ENCODE measurements at places on chromosomes 4 and X.

GRCh38 chrX:47460561-47460960 lies 22.5 kb downstream of the ZNF41 start:
- DNase-seq = no peak

DNA sequence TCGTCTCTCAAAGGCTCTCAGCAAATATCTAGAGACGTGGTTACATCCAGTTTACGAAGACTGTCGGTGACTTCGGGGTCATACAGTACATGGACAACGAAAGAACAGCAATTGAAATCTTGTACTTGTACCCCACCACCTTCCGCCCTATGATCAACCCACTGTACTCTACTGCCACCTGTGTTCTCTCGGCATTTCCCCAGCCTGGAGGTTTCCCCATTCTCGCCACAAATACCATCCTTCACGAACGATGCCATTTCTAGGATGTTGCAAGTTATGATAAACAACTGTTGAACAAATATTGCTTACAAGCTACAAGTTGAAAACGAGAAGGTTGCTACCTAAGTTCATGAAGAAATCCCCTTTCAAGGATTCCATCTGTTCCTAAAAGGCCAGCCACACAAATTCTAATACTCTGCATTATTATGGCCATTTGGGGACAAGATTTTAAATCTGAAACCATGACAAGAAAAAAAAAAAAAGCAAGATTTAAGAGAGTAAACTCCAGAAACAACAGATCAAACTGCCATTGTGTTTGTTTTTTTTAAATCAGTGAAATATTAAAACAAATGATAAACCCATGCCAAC lies 1.6 kb downstream of the APBB2 start:
- DNase-seq = peak; percentile 41

GRCh38 chr4:123191728-123192127 lies 204.9 kb upstream of the SPRY1 start:
- no peak for DNase-seq

GRCh38 chrX:69028006-69028760 lies 137.1 kb downstream of the PJA1 start:
- no peak for DNase-seq

GRCh38 chr4:155559915-155560314 lies 106.7 kb upstream of the GUCY1A1 start:
- DNase-seq = no peak

DNA sequence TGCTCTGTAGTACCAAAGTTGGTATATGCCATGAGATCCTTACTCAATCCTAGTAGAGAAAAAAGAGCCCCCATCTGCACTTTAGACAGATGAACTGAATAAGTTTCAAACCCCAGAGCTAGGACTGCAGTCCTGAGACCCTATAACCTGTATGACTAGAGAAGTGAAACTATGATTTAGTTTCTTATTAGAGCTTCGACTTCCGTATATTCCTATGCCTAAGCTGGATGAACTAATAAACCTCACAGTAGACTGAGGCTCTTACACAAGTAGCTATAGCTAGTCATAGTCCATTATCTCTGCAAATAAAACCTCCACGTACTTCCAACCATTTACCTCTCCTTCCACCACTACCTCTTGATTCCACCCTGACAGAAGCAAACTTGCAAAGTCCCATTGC lies 6.3 kb upstream of the OTUD4 start:
- DNase-seq = no peak

GRCh38 chr4:165684177-165684805 lies 188.7 kb upstream of the TLL1 start:
- DNase-seq = no peak

DNA sequence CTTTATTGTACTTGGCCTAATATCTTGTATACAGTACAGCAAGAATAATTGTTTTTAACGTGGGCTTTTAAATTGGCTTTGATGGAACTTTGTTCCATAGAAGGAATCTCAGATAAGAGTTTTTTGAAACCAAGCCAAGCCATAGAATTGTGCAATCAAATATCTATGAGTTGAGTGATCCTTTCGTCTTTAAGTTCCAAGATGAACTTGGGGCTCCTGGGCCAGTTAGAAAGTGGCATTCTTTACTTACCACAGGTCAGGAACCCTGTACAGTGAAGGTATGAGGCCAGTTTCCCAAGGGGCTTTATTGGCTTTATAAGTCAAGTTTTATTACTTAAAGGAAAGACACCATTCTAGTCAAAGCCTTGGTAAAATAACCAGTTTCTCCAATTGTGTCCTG lies 2104.2 kb downstream of the PCDH7 start:
- no peak for DNase-seq

DNA sequence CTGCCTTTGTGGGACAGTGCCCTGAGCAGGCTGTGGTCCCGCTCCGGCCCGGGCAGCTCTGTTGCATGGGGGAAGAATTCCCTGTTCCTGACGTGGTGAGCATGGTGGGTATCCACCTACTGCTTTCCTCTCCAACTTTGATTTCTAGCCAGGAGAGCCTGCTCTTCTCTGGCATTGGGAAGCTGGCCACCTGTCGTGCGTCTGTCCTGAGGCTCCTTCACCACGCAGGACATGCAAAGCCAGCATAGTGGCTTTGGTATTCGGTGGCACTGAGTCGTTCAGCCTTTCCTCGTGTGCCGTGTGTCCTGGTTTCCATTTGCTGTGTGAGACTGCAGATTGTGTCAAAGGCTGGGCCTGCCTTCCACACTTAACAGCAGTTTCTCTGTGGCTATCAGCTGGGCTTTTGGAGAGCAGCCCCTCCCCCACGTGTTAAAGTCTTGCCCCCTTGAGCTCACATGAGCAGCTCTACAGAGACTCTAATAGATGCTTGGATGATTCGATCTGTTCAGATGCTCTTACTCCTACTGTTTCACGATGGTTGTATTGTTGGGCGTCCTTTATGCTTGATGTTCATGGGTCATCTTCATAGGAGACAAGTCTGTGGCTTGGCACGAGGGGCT lies 46.3 kb upstream of the CLCN4 start:
- no peak for DNase-seq

DNA sequence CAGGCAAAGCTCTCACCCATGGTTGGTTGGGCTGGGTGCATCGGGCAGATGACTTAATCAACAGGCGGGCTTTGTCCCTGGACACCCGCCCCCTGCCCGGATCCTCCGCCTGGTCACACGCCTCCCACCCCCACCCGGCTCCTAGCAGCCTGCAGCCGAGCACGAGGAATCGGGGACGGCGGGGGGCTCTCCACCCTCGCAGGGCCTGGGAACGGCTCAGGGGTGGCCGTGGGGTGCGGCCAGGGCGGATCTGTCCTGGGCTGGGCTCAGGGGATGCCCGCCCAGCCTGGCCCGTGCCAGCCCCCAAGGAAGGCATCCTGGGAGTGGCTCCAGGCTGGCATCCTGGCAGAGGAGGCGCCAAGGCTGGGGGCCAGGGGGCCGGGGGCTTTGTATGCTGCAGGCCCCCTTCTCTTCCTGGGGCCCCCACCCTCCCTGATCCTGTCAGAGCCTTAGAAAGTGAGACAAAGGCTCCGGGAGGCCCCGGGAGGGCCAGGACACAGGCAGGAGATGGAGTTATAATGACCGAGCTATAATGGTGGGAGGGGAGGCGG lies 32.5 kb upstream of the FGFR3 start:
- DNase-seq = no peak

GRCh38 chrX:19840899-19841648 lies 46.3 kb downstream of the SH3KBP1 start:
- DNase-seq = no peak

- DNase-seq = no peak
These were observed 381.0 kb upstream of the TRAM1L1 start for GRCh38 chr4:117466388-117466787.

DNA sequence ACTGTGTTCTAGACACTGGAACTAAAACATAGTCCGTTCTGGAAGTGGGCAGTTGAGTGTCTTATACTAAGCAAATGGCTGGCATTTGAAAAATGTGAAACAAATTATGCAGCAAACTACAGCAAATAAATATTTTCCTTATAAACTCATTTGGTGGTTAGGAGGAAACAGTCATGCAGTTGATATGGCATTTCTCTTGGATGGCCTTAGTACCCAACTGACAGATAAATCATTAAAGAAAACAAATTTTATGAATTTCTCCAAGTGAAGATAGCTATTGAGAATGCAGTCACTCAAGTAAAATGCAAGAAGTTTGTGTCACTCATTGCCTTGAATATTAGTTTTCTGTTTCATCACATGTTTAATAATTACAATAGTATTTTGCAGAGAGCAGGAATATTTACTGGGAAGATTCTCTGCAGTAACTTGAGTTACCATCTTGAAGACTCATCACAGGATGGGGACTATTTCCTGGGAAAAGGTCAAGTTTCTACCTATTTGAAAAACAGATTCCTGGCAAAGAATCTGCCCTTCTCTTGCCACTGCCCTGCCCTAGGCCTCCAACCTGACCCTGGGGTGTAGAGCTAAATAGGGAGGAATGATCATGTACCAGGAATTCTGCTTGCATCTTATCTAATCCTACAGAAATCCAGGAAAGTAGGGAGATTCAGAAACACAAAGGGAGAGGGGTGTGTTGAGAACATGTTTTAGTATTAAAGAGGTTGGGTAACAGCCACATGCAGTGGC lies 105.9 kb downstream of the SH3RF1 start:
- no peak for DNase-seq

DNA sequence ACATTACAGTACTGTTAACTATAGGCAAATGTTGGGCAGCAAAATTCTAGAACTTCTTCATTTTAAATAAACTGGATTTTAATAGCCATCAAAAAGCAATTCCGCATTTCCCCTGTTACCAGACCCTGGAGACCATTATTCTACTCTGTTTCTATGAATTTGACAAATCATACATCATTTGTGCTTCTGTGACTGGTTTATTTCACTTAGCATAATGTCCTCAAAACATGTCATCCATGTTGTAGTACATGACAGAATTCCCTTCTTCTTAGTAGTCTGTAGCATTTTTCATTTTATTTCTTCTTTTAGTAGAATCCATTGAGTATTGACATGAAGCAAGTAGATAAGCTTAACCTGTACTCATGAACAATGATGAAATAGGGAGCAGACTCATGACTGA lies 59.4 kb upstream of the PPP4R3C start:
- DNase-seq = no peak

- no peak for DNase-seq
These were observed 171.8 kb downstream of the HNRNPD start for GRCh38 chr4:82201805-82202641.

DNA sequence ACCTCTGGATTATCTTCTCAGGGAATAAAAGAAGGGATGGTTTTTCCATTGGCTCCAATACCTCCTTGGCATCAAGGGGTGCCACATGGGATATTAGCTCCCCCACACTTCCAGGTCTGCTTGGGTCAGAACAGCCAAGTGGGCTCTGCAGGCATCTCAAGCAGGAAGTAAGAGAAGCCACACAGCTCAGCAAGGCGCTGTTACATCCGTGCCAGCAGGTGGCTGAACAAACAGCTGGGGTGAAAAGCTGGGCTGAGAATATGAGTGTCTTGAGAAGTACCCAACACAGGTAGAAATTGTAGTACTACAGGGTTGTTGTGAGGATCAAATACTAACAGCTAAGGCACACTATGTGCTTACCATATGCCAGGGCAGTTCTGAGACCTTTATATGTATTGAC lies 76.7 kb upstream of the TMEM150C start:
- no peak for DNase-seq

DNA sequence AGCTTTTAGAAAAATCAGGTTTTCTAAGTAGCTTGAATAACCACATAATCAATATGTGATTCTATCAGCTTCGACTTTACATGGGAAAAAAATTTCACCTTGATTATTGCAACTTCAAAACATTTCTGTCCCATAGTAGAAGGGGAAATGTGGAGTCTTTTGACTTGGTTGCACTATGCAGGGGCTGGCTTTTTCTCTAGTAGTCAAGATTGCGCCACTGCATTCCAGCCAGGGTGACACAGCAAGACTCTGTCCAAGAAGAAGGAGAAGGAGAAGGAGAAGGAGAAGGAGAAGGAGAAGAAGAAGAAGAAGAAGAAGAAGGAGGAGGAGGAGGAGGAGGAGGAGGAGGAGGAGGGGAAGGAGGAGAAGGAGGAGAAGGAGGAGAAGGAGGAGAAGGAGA lies 84.9 kb downstream of the MAML3 start:
- peak; percentile 64 for DNase-seq

DNA sequence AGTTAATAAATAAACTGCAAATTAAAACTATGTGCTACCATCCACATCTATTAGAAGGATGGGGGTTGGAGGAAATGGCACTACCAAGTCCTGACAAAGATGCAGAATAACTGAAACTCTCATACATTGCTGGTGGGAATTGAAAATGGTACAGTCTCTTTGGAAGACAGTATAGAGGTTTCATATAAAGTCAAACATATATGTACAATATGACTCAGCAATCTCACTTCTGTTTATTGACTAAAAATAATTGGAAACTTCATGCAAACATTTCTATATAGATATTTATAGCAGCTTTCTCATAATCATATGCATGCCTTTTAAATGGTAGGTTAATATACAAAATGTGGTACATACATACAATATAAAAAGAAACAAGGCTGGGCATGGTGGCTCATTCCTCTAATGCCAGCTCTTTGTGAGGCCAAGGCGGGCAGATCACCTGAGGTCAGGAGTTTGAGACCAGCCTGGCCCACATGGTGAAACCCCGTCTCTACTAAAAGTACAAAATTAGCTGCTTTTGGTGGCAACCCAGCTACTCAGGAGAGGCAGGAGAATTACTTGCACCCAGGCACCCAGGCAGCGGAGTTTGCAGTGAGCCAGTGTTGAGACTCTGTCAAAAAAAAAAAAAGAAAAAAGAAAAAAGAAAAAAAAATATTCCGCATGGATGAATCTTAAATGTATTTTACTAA lies 225.0 kb upstream of the CXXC4 start:
- no peak for DNase-seq

DNA sequence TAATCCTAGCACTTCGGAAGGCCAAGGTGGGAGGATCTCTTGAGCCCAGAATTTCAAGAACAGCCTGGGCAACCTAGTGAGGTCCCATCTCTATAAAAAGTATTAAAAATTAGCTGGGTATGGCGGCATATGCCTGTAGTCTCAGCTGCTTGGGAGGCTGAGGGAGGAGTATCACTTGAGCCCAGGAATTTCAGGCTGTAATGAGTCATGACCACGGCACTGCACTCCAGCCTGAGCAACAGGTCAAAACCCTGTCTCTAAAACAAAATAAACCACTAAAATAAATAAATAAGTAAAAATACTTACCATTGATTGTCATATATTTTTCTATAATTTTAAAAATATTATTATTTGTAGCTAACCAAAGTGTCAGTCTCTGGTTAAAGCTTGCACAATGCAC lies 315.6 kb upstream of the SMIM31 start:
- DNase-seq = no peak

DNA sequence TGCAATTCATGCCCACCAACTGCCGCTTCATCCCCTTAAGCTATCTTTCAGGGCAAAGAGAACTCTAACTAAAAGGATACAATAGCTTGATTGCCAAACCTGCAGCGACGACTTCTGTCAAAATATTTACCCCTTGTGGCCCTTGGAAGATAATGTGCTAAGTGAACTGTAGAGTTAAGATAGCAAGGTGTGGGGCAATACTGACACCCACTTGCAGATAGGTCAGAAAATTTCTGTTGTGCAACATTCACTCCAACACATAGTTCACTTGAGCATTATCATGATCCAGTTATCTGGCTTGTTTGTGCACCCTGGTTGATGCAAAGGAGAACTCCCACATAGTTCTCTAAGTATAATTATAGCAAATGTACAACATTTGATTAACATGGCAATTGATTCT lies 55.6 kb downstream of the RHOXF2B start:
- DNase-seq = no peak

GRCh38 chrX:101906136-101906796 lies 25.6 kb downstream of the ZMAT1 start:
- no peak for DNase-seq

All from uterus (tissue), 4 donors.